ENCODE measurements at places on chromosomes 11 and 22. TPM values are rescaled to one million over a fixed set of nuclear protein-coding genes. Genes with fewer than 3 reads are reported as not detected.
A peak's percentile ranks its signal among the peaks of the same experiment; 100 is the strongest.

OR9G1 gene
- not detected for total RNA-seq

C22orf39 gene
- 28.5 TPM for total RNA-seq

CECR2 gene
- 0.14 TPM for total RNA-seq

HSCB gene
- 12.8 TPM for total RNA-seq

ANAPC15 gene
- 52.1 TPM for total RNA-seq

BARX2 gene
- total RNA-seq = 4.7 TPM

- H3K4me1 ChIP-seq = no peaks in the 10 kb centered on the region
- H3K27ac ChIP-seq = no peak overlapping the region
- H3K36me3 ChIP-seq = no peaks in the 10 kb centered on the region
- DNase-seq = no peak
- H3K27me3 ChIP-seq = peaks cover 3% of the 10 kb centered on the region
- no peak overlapping the region for H3K4me3 ChIP-seq
Observed at GRCh38 chr11:27462543-27462942, 10.0 kb downstream of the LGR4 start.

DNA sequence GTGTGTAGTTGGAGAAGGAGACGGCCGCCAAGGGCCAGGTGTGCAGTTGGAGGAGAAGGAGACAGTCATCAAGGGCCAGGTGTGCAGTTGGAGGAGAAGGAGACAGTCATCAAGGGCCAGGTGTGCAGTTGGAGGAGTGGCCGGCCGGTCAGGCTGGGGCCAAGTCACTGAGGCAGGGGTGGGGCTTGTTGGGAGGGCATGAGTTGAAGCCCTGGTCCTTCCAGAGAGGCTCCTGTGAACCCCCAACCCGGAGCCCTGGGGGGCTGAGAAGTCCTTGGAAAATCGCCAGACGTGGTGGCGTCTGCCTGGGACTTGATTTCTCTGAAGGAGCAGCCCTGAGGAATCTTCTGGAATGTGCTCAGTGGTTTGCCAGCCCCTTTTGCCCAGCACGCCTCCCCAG lies 1320.5 kb downstream of the BRD1 start:
- no peaks in the 10 kb centered on the region for H3K36me3 ChIP-seq
- DNase-seq = no peak
- no peak overlapping the region for H3K27ac ChIP-seq
- H3K4me3 ChIP-seq = no peak overlapping the region

DNA sequence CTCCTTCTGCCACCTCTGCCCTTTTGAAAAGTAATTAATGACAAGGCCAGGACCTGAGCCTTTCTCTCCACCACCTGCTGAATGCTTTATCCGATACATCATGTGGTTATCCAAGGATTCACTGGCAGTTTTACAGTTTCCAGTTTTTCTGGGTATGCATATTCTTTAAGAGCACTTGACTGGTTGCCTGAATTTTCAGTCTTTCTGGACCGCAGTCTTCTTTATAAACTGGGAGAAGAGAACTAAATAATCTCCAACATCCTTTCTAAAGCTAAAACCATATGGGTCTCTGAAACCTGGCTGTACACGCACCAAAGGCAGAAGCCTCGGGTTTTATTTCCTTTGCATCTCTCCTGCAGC lies 65.1 kb downstream of the BTG4 start:
- H3K4me1 ChIP-seq = peaks cover 13% of the 10 kb centered on the region
- peaks cover 5% of the 10 kb centered on the region for H3K27me3 ChIP-seq
- H3K4me3 ChIP-seq = no peak overlapping the region

GRCh38 chr11:119267645-119268044 lies 49.3 kb downstream of the MCAM start:
- peaks cover 11% of the 10 kb centered on the region for H3K36me3 ChIP-seq
- no peak overlapping the region for H3K4me3 ChIP-seq
- H3K27me3 ChIP-seq = no peaks in the 10 kb centered on the region
- DNase-seq = no peak

GRCh38 chr11:35253237-35253636 lies 114.3 kb downstream of the CD44 start:
- H3K4me3 ChIP-seq = no peak overlapping the region
- H3K36me3 ChIP-seq = peaks cover 3% of the 10 kb centered on the region
- H3K4me1 ChIP-seq = peaks cover 14% of the 10 kb centered on the region
- peaks cover 14% of the 10 kb centered on the region for H3K27me3 ChIP-seq

DNA sequence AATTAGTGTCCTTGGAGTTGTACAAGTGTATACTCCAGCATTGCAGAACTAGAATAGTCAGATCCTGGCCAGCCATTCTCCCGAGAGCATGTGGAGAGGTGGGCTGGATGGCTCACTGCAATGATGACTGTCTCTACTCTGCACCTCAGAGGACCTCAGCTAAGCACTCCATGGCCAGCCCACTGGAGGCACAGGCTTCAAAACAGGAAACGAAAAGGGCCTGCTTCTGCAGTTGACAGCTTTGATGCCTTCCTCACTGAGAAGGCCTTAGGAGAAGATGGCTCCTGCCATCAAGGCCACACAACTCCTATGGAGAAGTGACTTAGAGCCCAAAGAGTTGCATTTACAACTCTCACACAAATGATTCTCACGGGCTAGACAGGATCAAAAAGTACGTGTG lies 9.1 kb downstream of the POLD4 start:
- H3K4me3 ChIP-seq = peak overlapping the region; percentile 28
- H3K27me3 ChIP-seq = no peaks in the 10 kb centered on the region
- peaks cover 27% of the 10 kb centered on the region for H3K4me1 ChIP-seq
- no peaks in the 10 kb centered on the region for H3K36me3 ChIP-seq
- peak; percentile 75 for DNase-seq
- peak overlapping the region; percentile 85 for H3K27ac ChIP-seq

DNA sequence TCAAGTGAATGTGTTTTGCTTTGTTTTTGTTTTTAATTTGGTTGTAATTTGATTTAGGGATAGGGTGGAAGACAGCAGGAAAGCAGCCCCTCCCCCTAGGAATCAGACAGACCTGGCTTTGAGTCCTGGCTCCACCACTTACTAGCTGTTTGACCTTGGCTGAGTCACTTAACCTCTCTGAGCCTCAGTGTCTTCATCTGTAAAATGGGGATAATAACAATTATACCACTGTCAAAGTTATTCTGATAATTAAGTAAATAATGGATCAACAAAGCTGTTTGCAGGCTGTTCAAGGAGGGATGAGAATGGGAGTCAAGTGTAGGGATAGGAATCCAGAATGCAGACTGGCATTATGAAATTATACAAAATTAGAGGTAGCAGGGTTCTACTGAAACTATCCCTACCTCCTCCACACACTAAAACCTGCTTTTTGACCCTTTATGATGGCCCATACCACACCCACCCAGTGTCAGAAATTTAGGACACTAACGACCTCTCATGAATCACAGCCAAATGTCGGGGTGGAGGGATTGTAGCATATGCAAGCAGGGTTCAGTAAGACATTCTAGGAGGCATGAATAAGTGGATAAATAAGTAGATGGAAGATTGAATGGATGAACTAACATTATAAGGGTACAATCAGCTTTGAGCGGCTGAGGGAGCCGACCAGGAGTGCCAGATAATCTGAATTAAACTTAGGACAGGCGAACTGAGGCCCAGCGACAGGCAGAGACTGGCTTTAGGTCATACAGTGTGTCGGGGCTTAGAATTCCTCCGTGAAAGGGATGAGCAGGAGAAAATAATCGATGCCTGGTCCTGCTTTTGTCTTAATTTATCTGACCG lies 974 bp downstream of the ANAPC15 start:
- peaks cover 11% of the 10 kb centered on the region for H3K36me3 ChIP-seq
- peaks cover 18% of the 10 kb centered on the region for H3K4me1 ChIP-seq
- peak overlapping the region; percentile 98 for H3K4me3 ChIP-seq
- H3K27ac ChIP-seq = peak overlapping the region; percentile 99
- no peaks in the 10 kb centered on the region for H3K27me3 ChIP-seq
- no peak for DNase-seq

- H3K27me3 ChIP-seq = no peaks in the 10 kb centered on the region
- peaks cover 24% of the 10 kb centered on the region for H3K36me3 ChIP-seq
- peak overlapping the region; percentile 100 for H3K27ac ChIP-seq
- H3K4me1 ChIP-seq = peaks cover 36% of the 10 kb centered on the region
- peak overlapping the region; percentile 100 for H3K4me3 ChIP-seq
Observed at GRCh38 chr11:10858439-10859325, 829 bp upstream of the ZBED5 start.

DNA sequence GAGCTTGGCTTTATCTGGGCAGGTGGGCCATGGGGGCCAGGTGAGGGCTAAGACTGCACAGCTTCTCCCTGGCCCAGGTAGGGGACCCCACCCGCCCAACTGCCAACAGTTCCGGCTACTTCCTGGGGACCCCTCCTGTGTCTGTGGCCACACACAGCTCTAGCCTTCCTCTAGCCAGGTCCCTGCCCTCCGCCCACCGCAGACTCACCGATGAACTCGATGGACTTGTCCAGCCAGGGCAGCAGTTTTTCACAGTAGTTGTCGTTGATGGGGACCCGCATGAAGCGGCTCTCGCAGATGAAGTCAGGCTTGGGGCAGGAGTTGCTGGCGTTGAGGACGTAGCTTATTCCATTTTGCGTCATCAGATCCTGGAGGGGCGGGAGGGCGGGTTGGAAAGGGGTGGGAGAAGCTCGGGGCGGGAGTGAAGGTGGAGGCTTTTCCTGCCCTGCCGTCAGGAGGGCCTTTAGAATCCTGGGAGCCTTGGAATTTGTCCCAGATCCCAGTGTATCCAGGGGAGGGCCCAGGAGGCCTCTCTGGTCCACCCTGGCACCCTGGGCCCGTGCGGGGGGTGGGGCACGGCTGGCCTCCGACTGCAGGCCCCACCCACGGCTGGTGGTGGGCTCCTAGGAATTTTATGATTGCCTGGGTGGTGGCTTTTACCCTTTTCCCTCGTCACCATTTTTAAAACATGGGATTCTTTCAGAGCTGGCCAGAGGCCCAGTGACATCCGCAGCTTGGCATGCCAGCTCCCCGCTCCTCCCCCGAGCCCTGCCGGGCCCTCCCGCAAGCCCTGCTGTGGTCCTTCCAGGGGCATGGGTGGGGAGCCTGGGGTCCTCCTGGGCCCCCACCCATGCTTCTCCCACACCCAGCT lies 13.9 kb downstream of the DUSP8 start:
- H3K27ac ChIP-seq = no peak overlapping the region
- H3K27me3 ChIP-seq = peaks cover 2% of the 10 kb centered on the region
- H3K36me3 ChIP-seq = no peaks in the 10 kb centered on the region
- no peak for DNase-seq
- H3K4me3 ChIP-seq = no peak overlapping the region

DNA sequence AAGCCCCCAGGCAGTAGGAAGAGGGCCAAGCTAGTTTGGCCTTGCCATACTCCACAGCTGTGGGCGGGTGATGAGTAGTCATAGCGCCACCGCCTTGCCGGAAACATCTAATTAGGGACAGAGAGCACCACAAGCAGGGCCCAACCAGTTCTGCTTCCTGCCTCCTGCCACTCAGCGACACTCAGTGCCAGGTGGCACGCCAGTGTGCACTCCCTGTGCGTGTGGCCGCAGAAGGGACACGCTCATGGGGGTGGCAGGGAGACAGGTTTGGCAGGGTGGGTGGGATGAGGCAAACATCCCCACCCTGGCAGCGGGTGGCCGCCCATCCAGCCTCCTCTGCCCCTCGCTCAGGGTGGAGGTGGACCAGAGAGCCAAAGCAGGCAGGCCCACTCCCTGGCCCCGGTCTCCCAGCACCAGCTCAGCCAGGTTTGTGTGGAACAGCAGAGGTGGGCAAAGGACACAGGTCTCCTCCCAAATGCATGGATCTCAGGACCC lies 4.9 kb downstream of the OVOL1 start:
- peak overlapping the region; percentile 90 for H3K27ac ChIP-seq
- H3K4me3 ChIP-seq = no peak overlapping the region
- H3K27me3 ChIP-seq = peaks cover 20% of the 10 kb centered on the region
- no peaks in the 10 kb centered on the region for H3K36me3 ChIP-seq
- peaks cover 29% of the 10 kb centered on the region for H3K4me1 ChIP-seq

- no peak overlapping the region for H3K27ac ChIP-seq
- H3K4me1 ChIP-seq = peaks cover 20% of the 10 kb centered on the region
- H3K27me3 ChIP-seq = peaks cover 1% of the 10 kb centered on the region
- H3K4me3 ChIP-seq = no peak overlapping the region
- no peak for DNase-seq
Observed at GRCh38 chr11:61694602-61694939, 14.4 kb downstream of the DAGLA start.

DNA sequence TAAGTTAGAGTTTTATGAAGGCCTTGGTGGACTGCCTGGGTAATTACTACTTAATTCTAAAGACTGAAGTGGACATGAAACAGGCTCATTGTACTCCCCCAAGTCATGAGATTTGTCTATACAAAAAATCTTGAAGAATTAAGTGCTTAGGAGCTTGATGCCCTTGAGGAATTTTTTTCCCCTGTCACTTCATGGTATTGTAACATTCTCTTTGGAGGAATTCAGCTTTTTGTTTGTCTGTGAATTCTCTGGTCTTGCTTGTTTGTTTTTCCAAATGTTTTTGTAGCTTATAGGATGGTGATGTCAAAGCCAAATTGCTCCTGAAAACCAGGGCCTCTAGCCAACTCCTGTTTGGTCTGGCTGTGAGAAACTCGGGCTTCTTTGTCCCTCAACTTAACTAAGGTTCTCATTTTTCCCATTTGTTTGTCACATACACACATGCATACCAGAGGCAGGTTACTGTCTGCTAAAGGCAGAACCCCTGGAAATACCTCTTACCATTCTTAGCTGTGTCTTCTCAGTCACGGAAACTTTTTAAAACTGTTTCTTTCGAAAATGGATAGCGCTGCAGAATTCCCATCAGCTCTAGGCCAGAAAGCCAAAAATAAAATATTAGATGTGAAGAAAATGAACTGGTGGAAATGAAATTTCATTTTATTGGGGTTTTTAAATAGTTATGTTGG lies 66.9 kb downstream of the AMOTL1 start:
- H3K4me1 ChIP-seq = no peaks in the 10 kb centered on the region
- no peaks in the 10 kb centered on the region for H3K36me3 ChIP-seq
- no peaks in the 10 kb centered on the region for H3K27me3 ChIP-seq
- no peak for DNase-seq
- no peak overlapping the region for H3K27ac ChIP-seq

DNA sequence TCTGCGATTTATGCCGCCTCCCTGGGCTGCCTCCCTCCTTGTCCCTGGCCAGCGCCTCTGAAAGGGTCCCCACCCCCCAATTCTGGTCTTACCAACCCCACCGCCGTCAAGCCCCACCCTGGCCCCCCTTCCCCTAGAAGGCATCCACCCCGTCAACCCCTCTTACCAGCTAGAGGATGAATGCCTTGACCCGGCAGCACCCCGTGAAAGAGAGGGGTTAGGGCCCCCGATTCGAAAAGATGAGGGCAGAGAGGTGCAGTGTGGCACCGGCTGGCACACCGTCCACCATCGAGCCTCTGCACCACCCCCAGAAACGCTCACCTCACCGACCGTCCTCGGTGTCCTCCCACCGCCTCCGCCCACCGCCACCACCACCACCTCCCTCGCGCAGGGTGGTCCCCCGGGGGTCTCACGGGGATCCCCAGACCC lies 559 bp downstream of the ELFN2 start:
- H3K4me3 ChIP-seq = no peak overlapping the region
- H3K27me3 ChIP-seq = peaks cover 59% of the 10 kb centered on the region
- no peak for DNase-seq
- H3K27ac ChIP-seq = no peak overlapping the region

GRCh38 chr11:122198291-122198983 lies 82.4 kb upstream of the BLID start:
- H3K4me3 ChIP-seq = no peak overlapping the region
- H3K27me3 ChIP-seq = peaks cover 14% of the 10 kb centered on the region
- peaks cover 3% of the 10 kb centered on the region for H3K4me1 ChIP-seq
- no peak for DNase-seq
- no peak overlapping the region for H3K27ac ChIP-seq

All from activated CD4-positive, alpha-beta T cell treated with anti-CD3 and anti-CD28 coated beads, Interleukin-2, amount 10 ng/mL, durations not matched to agents 24 days and 14 days (primary cell).